ENCODE measurements at places on chromosomes 12 and 14.

GRCh38 chr14:98006008-98006407 is 1208.8 kb downstream of the VRK1 start:
- no peak for DNase-seq

DNA sequence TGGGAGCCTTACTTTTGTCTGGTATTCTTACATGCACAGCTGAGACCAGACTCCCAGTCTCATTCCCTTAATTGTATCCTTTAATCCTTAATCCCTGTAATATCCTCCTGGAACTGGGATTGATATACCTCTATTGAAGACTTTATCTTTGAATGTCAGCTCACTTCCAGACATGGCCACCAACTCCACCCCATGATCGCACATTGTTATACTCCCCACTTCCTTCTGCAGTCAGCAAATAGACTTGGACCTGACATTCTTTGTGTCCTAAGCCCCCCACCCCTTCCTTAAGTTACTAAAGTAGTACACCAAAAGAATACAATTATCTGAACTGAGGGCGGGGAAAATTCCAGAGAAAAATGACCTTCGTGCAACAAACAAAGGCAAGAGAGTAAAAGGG is 8.6 kb upstream of the OSBPL8 start:
- DNase-seq = no peak

DNA sequence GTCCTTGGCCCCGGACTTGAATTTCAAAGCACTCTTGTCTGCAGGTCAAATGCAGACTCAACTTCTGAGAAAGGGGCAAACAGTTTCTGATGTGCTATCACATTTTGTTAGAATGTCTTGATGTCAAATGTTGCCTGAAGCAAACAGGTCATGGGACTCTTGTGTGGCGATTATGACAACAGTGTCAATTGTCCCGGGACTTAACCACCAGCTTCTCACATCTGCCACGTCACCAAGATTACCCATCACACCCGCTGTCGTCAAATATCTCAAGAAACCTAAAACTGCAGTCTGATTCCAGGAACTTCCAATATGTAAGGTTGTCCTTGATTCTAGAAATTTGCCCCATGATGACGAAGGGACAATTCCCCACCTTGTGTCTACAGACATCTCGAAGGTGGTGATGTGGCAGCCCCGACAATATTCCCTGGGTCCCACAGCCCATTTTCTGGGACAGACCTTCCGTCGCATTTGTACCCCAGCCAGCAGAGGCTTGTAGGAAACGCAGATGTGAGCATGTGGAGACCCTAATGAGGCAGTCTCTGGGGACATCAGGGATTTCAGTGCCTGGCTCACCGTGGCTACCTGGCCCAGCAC is 21.3 kb downstream of the LRTM2 start:
- DNase-seq = no peak

GRCh38 chr12:59115995-59116394 is 195.7 kb upstream of the LRIG3 start:
- no peak for DNase-seq

GRCh38 chr12:4630262-4630661 is 18.6 kb downstream of the AKAP3 start:
- no peak for DNase-seq

DNA sequence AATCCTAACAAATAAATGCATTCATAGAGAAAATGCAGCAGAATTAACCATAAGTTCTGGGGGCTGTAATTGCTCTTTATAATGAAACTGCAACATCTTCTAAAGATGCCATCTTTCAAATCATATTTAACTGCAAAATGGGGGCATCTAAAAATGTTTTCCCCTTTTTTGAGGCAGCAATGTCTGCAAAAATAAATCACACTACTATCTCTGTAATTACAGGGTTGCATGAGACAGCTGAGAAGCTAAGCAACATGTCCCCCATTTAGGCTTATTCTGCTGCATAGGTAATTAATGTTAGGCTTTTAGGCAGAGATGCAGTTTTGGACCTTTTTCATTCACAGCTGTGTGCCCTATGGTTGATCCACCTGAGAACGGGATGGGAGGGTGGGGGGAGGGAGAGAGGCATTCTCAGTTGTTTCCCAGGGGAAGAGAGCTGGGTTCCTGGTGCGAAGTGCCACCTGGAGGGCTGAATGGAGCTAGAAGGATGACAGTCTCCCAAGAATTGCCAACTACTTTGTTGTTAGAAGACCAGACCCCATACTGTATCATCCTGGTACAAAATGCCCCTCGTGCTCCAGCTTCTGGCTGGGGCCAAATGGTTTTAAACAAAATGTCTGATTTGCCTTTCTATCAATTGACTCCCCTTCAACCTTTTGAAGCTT is 154.2 kb downstream of the APAF1 start:
- DNase-seq = no peak

DNA sequence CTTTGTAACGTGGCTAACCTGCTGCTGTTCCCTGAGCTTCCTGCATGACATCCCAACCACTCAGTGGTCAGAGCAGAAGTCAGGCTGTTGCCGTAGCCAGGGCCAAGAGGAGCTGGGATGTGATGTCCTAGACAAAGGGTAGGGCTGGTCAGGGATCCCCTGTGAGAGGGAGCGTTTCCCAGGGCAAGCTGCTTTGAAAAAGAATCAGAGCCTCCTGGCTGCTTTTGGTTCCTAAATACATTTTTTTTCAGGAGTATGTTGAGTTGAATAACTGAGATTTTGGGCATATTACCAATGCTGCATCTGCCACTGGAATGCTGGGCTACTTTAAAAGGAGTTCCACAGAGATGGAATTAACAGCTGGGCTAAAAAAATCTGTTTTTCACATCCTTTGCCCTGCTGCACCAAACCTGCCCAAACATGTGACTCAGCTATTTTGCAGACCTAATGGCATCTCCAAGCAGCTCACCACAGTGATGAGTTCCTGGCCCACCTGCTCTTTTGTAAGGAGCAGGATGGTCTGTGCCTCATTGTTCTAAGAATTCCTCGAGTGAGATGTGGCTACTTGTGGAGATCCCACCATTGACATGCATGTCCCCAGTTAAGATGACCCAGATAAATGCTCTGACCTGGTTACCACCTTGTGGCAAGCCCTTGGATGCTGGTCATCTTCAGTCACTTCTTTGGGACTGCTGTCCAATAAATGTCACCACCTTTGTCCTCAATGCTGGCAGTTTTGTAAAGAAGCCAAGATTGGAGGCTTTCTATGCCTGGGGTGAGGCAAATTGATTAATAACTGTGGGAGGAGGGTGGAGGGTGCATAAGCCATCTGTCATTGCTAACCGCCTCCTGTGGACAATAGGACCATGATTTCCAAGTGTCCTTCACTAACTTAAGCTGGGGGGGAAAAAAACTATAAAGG is 24.1 kb downstream of the ANKRD13A start:
- DNase-seq = no peak

DNA sequence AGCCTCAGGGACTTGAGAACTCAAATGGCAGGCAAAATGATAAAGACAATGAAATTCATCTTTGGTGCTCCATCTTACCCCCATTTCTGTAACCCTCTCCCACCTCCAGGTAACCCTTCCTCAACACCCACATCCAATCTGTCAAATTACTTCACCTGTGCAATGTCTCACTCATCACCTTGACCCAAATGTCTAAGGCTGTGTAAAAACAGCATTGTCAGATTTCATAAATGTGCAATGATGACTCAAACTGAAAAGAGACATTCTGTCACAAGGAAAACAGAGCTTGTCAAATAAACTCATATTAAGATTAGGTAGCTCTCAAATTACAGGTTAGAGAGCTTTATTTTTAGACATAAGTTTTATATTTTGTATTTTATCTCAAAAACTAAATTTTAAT is 19.9 kb upstream of the COCH start:
- no peak for DNase-seq

DNA sequence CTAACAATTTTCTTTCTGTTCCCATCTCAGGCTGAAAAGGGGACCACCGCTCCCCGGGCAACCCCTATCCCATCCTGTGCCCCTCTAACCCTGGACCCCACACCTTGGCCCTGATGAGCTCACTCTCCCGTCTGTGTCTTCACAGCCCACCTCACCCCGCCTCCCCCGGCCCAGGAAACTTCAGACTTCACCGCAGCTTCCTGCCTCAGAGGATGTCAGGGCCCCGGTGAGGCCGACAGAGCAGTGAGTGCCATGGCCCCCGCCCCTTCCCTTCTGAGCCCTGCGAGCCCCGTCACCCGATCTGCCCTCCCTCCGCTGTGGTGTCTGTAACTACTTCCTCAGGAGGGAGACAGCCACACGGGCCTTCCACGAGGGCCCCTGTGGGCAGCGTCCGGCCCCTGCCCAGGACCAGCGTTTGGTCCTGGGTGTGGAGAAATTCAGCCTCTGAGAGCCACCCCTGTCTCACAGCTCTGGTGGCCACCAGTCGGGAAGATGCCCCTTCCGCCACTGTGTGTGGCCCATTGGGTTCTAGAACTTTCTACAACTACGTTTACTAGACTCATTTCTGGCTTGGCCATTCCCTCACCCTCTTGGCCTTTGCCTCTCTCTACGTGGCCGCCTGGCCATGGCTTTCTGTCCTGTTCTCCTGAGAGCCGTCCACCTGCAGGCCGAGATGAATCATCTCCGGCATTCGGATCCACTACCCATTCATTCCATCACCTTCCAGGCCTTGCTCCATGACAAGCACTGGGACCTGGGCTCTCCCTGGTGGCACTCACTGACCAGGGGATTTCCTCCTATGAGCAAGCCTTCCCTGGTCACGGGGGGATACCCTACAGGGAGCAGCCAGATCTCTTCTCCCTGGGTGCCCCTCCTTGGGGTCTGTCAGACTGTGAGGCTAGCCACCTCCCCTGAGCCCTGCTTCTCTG is 3.4 kb downstream of the RHOF start:
- DNase-seq = peak; percentile 94

- DNase-seq = no peak
Measured at GRCh38 chr14:74531006-74531405, 37.4 kb downstream of the ISCA2 start.

- no peak for DNase-seq
Measured at GRCh38 chr12:110561471-110562201, 21.5 kb downstream of the PPTC7 start.

GRCh38 chr12:86376052-86376451 is 119.9 kb upstream of the MGAT4C start:
- no peak for DNase-seq

Data from CD4-positive, alpha-beta T cell treated with Interleukin-4 for 4 hours (primary cell).